Stimulated activated CD4-positive, alpha-beta T cell treated with anti-CD3 and anti-CD28 coated beads, Interleukin-4, amount 100 ng/mL, for 4 hours (primary cell): ENCODE measurements at places on chromosomes 6 and 20.

- no peak for DNase-seq
Observed at GRCh38 chr6:167428664-167429333, 103.9 kb downstream of the TTLL2 start.

GRCh38 chr6:46014511-46015118, 1.0 kb downstream of the CLIC5 start:
- peak; percentile 6 for DNase-seq

DNA sequence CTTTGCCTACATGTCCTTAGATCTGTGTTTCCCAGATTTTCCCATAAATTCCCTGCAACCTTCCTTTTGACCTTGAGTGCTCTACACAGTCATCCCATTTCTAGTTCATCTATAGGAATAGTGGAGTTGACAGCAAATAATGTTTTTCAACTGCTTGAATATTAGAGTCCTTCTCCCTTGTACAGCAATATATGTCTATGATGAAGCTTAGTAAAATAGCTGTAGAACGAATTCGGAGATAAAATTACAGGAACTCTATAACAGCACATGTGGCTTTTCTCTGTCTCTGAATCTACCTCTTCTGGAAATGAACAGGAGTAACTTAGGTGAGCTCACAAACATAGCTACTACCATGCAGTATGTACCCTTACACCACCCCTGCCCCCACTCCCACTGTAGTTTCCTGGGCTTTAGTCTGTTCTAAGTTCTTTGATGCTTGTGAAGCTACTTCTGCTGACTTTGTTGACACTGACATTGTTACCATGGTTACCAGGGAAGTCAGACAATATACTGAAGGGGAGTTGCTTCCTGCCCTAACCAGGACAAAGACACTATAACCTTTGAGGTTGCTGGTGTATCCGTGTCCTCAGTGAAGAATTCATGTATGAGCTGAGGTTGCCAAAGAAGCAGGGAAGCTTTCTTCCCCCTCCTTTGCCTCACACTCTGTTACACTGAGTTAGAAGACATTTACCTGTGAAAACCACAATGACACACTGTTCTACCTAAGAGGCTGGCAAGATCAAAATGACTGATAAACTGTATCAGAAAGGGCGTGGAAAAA, 35.8 kb upstream of the SHLD1 start:
- DNase-seq: peak; percentile 18

DNA sequence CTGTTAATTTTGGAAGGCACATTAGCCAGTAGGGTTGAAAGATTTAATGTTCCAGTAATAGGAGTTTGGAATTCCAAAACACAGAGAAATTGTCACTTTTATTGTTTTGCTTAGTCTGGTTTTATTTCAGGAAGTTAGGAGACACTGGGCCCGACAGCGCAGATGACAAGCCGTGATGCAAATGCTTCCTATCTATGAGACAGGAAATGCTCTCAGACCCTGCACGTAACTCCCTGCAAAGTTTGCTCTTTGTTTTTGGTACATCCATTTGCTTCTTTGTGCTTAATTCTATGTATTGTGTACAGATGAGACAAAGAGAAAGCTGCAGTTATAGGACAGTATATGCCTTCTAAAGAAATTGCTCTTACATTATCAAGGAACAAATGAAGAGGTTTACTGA, 201.6 kb upstream of the SGK1 start:
- DNase-seq: no peak

DNA sequence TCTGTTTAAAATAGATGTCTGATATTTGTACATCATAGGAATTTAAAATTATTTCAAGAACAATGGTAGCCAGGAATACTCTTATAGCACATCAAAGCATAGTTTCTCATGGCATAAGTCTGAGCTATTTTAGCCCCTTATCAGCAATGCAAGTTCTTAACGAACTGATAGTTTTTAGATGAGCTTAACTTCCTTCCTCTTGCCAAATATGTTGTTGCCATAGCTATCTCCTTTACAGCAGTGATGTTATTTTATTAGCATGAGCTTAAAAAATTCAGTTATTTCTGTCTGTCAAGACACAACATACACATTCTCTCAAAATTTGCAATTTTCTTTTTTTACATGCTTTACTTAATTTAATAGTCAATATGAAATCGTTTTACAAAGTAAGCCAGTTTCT, 867.2 kb downstream of the PHF3 start:
- DNase-seq: no peak

DNA sequence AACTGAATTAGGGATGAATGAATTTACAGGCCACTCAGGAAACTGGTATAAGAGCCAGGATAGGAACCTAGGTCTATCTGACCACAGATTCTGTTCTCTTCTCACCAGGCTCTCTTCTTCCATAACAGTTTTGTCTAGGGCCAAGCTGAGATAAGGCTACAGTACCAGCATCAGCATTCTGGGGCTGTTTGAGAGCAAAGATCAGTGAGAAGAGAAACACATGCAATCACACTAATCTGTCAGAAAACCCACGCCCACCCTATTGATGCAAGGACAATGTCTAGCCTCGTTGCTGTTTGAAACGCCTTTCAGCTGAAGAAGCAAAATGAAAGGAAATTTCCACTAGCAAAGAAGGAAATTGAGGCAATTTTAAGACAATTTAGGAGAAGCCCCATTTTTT, 137.7 kb downstream of the LCA5 start:
- no peak for DNase-seq

DNA sequence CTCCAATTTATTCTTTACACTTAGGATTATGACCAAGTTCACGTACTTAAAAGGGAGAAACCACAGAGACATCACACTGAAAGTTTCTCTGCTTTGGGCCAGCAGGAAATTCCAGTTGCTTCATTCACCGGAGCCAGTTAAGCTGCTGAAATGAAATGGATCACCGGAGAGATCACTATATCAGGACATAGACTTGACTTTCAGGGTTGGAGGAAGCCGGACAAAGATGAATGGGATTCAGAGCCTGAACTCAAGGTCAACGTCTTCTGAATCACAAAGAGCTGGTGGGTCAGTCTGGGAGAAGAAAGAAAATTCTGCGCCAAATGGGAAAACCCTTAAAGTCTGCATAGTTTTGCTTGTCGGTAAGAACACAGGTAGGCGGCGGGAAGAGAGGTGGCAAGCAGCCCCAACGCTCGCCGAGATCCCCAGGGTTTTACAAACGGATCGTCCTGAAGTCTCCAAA, 81.9 kb upstream of the CCDC28A start:
- DNase-seq: no peak

GRCh38 chr6:13998356-13998755, 73.6 kb downstream of the RNF182 start:
- DNase-seq: no peak

GRCh38 chr6:13053006-13053461, 275.3 kb downstream of the TBC1D7 start:
- no peak for DNase-seq

DNA sequence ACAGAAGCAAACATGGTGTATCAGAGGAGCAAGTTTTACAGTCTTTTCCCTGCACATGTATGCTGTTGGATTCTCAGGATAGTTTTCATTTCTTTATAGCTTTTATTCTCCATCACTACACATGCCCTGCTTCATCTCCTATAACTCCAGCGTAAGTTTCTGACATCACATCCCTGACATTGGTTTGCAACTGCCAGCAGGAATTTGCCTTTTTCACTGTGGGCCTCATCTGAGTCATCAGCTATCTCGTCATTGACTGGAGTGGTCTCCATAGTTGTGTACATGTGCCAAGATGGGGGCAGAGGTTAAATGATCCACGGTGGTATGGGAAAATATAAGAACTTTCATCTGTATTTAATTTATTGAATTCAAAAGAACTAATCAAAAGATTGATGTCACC, 96.7 kb downstream of the SLX4IP start:
- DNase-seq: no peak

DNA sequence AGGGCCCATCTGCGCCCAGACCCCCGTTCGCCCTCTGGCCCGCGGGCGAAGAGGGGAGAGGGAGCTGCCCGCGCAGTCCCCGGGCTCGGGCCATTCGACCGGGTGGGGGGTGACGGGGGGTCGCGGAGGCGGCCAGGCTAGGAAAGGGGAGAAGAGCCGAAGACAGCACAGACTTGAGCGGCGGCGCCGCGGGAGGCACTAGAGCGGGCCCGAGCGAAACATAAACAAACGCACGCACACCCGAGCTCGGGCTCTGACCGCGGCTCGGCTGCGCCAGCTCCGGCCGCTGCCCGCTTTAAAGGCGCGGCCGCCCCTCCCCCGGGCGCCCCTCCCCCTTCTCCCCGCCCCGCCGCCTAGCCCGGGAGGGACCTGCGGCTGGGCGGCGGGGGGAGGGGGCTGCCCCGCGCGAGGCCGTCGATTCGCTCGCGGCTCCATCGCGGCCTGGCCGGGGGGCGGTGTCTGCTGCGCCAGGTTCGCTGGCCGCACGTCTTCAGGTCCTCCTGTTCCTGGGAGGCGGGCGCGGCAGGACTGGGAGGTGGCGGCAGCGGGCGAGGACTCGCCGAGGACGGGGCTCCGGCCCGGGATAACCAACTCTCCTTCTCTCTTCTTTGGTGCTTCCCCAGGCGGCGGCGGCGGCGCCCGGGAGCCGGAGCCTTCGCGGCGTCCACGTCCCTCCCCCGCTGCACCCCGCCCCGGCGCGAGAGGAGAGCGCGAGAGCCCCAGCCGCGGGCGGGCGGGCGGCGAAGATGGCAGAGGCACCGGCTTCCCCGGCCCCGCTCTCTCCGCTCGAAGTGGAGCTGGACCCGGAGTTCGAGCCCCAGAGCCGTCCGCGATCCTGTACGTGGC, at the start of gene FOXO3:
FOXO3 (plus strand) TSS at position 455 of the 846 bp plus-strand sequence; CDS start at position 747, 292 bp downstream.
- DNase-seq: peak; percentile 57

GRCh38 chr6:140245296-140246040, 871.0 kb upstream of the CITED2 start:
- no peak for DNase-seq

DNA sequence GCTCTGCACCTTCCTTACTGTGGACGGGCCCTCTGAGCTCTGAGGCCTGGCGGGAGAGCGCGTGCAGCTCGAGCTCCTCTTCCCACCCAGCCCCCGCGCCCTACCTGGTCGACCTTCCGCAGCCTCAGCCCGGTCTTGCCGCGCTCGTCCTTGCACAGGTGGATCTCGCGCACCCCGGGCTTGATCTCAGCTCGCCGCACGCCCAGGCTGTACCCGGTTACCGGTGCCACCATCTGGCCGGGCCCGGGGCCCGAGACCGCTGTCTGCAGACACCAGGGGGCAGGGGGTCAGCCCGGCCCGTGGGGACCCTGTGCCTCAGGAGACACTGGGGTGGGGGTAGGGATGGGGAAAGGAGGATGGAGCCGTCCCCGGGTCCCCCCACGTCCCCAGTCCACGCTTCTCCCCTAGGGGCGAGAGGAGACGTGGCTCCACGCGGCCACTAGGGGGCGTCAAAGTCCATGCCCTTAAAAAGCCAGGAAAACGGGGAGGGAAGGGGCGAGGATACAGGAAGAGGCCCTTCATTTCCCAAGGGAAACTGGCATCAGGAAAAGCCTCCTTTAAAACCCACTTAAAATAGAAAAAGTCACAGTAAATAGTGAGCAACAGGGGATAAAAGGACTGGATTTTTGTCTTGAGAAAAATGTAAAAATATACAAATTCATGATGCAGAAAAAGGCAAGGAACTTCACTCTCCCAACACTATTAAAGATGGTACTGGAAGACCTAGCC, 15.5 kb downstream of the SDCBP2 start:
- DNase-seq: peak; percentile 42

DNA sequence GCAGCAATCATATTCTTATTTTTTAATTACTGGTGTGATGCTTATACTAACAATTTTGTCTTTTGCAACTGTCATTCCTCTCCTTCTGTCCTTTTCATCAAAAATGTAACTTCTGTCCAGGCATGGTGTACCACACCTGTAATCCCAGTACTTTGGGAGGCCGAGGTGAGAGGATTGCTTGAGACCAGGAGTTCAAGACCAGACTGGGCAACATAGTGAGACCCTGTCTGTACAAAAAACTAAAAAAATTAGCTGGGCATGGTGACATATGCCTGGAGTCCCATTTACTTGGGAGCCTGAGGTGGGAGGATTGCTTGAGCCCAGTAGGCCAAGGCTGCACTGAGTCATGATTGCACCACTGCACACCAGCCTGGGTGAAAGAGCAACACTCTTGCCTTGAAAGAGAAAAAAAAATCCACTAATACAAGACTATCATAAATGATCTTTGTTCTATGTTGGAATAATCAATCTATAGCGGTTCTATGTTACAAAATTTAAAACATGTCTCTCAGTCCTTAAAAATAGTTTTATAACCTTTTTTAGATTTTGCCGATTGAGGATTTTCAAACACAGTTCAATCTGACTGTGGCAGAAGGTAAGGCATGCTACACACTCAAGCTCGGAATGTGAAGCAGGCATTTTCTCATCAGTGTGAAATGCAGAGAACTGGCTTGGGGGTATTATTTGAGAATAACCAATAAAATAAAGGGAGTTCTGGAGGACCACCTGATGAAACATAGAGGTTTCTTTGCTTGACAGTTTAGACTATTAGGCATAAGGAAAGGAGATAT, 70.4 kb downstream of the ENPP1 start:
- no peak for DNase-seq

GRCh38 chr20:1375515-1375914, 17.3 kb downstream of the FKBP1A start:
- no peak for DNase-seq

GRCh38 chr6:13203145-13203544, 125.2 kb downstream of the TBC1D7 start:
- DNase-seq: no peak

- DNase-seq: no peak
Observed at GRCh38 chr20:3156811-3157619, 2.6 kb downstream of the FASTKD5 start.

DNA sequence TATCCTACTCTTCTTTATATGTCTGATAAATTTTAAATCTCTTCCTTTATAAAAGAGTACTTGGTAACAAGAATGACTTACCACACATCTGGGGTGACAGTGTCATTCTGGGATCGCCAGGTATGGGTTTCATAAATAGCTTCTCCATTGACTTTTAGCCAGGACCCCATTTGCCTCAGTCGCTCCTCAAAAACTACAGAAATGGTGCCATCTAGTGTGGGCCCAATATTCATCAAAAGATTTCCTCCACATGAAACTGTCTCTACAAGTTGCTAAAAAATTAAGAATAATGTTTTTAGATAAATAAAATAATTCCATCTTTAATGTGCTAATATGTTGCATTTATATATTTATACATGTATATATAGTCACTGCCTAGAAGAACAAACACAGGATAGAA, 9.7 kb downstream of the FUCA2 start:
- no peak for DNase-seq

GRCh38 chr6:77463861-77464494, 687 bp upstream of the HTR1B start:
- no peak for DNase-seq

GRCh38 chr20:62141397-62142251, 1.6 kb downstream of the PSMA7 start:
- no peak for DNase-seq

- no peak for DNase-seq
Observed at GRCh38 chr20:5949943-5950270, 426 bp downstream of the TRMT6 start.

DNA sequence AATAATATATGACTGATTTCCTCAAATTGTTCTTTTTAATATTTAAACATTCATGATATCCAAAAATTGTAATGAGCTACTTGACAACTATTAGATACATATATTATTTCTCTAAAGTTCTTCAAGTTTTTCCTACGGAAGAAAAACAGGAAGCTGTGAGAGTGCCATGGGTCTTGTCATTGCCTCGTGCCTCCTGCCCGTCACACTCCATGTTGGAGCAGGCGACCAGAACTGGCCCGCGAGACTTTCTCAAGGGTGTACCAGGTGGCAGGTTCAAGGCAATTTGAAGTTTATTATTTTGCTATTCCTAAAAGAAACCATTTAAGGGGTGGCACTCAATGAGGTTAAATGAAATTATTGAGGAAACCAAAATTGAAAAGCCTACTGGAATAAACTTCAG, 337.2 kb downstream of the HACE1 start:
- no peak for DNase-seq
